ENCODE measurements at places on chromosomes 4 and X. TPM values are rescaled to one million over a fixed set of nuclear protein-coding genes. Genes with fewer than 3 reads are reported as not detected.

CENPE gene
- total RNA-seq: 42.4 TPM

KLHL13 gene
- total RNA-seq: 3.5 TPM

TLL1 gene
- not detected for total RNA-seq

DNA sequence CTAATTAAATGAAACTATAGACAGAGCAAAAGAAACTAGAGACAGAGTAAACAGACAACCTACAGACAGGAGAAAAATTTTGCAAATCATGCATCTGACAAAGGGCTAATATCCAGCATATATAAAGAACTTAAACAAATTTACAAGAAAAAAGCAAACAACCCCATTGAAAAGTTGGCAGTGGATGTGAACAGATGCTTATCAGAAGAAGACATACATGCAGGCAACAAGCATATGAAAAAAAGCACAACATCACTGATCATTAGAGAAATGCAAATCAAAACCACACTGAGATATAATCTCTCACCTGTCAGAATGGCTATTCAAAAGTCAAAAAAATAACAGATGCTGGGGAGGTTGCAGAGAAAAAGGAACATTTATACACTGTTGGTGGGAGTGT is 14.8 kb downstream of the ZNF280C start:
- no peak for DNase-seq

DNA sequence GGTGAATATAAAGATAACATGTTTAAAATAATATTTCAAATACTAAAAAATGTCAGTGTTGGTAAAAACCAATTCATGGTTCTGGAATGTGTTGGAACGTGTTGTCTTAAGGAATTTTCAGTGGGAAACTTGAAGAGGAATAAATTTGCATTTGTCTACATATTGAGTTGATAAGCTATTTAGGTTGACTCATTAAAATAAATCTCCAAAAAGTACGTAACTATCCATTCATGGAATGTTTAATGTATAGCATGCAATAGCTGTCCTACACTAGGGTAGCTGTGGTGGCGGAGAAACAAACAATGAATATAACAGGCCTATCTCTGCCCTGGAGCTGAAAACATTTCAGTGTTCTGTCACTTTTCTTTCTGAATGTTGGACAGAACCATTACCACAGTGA is 20.3 kb downstream of the SHISA3 start:
- DNase-seq: no peak

DNA sequence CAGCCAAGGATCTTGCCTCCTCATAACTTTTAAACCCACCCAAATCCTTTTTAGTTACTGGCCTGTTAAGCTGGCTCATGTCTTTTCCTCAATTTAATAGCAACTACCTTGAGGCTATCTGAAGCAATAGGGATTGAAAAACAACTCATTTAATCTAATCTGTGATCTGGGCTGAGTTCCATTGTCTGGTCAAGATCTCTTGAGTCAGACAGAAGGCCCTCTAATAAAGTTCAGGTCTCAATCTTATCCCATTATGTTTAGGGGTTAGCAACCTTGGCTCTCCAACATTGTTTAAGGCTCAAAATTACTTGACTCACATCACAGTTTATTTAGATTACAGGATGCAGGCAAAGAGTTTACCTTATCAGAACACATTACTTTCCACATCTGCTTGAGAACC is 436.1 kb downstream of the ANKRD50 start:
- DNase-seq: no peak

GRCh38 chr4:23237771-23238170 is 545.0 kb downstream of the GBA3 start:
- no peak for DNase-seq

- no peak for DNase-seq
Observed at GRCh38 chr4:26912069-26912468, 51.4 kb downstream of the STIM2 start.

Data from activated CD4-positive, alpha-beta T cell treated with anti-CD3 and anti-CD28 coated beads for 36 hours (primary cell).